Fibroblast of skin of right quadriceps (primary cell): ENCODE measurements at places on chromosomes 12 and 14.
A peak's percentile ranks its signal among the peaks of the same experiment; 100 is the strongest.

DNA sequence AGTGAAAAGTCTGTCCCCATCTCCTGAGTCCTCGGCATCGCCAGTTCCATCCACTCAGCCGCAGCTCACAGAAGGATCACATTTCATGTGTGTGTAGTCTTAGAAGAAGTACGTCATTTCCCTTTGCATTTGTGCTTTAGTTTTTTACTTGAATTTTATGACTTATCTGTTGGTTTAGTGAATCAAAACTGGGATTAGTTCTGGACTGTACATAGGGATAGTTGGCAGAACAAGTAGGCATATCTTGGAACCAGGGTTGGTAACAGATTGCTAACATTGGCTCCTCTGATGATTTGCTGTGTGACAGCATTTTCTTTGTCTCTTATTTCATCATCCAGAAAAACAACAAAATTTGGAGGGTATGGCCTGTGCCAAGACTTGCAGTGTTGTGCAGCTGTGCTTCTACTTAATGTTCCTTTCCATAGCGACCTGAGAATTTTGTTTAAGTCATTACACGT is 69.6 kb upstream of the AEBP2 start:
- DNase-seq, result peak; percentile 53

- no peak for DNase-seq
Observed at GRCh38 chr14:68811171-68811570, 18.3 kb upstream of the ZFP36L1 start.

GRCh38 chr12:93970900-93971688 is 177.3 kb upstream of the PLXNC1 start:
- no peak for DNase-seq

- DNase-seq, result no peak
Observed at GRCh38 chr14:22561661-22562579, 27.1 kb downstream of the DAD1 start.

DNA sequence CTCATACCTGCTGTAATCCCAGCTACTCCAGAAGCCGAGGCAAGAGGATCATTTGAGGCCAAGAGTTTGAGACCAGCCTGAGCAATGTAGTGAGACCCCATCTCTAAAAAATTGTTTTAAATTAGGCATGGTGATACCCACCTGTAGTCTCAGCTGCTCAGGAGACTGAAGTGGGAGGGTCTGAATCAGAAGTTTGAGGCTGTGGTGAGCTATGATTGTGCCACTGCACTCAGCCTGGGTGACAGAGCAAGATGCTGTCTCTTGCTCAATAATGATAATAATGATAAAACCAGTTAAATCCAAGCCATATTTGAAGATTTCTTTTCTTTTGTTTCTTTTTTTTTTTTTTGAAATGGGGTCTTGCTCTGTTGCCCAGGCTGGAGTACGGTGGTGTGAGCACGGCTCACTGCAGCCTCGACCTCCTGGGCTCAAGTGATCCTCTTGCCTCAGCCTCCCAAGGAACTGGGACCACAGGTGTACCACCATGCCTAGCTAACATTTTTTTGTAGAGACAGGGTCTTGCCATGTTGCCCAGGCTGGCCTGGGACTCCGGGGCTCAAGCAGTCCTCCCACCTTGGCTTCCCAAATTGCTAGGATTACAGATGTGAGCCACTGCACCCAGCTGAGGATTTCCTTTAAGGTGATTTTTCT is 12.8 kb downstream of the PSMA6 start:
- no peak for DNase-seq

- peak; percentile 27 for DNase-seq
Observed at GRCh38 chr14:21185491-21185890, 29.6 kb upstream of the OR5AU1 start.

GRCh38 chr12:64825143-64826021 is 935 bp downstream of the TBC1D30 start:
- no peak for DNase-seq

DNA sequence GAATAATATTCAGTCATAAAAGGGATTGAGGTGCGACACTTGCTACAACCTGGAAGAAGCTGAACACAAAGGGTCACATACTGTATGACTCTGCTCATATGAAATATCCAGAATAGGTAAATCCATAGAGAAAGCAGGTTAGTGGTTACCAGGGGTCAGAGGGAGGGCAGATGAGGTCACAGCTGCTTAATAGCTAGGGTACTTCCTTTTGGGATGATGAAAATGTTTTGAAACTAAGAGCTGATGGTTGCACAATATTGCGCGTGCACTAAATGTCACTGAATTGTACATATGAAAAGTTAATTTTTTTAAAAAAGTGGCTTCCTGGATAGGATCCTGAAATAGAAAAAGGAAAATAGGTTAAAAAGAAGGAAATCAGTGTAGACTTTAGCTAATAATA is 23.8 kb downstream of the NEUROD4 start:
- no peak for DNase-seq

DNA sequence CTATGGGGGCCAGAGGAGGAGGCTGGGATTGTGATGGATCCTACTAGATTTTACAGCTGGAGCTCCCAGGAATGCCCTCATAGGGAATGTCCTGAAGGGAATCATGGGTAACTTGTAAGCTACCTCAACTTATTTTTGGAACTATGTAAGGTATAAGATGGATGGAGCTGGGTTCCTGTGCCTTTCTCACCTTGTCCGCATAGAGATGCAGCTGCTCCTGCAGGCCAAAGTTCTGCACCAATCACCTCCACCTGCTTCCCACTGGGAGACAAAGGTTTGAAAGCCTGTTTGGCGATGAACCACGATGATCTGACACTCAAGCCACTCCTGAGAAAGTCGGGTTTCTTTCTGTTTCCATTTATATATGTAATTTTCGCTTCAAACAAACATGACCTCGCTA is 648 bp upstream of the AKAP5 start:
- DNase-seq, result no peak

DNA sequence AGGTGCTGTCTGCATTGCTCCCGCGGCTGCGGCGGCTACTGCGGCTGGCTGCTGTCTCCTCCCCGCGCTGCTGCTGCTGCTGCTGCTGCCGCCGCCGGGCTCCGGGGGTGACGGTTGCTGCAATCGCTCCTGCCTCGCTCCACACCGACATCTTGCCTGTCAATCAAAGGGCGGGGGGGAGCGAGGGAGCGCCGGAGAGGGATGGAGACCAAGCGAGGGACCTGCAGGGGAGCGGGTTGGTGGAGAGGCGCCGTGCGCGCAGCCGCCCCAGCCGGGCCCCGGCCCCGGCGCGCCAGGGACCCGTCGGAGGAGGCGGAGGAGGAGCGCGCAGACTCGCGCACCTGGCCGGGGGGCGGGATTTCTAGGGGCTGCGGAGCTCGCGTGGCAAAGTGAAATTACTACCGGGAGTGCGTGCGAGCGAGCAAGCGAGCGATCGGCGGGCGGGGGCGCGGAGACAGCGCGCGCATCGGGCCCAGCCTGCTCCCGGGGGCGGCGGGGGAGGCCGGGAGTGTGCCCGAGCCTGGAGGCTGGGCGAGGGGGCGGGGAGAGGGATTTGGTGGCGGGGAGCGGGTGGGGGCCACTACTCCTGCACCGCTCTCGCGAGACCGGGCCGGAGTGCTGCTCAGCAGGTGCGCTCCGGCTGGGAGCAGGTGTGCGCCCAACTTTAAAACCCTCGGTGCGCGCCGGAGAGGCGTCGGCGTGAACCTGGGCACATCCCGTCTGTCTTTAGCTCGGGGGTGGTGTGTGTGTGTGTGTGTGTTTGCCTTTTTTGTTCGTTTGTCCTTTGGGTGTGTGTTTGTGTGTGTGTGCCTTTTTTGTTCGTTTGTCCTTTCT is at the start of gene KSR2:
TSS of gene KSR2 (minus strand) at position 165 of the 834 bp plus-strand sequence. CDS start 735 bp downstream, outside the sequence.
- peak; percentile 9 for DNase-seq

- no peak for DNase-seq
Observed at GRCh38 chr12:4444031-4444430, 1.6 kb downstream of the FGF6 start.
